ENCODE measurements at places on chromosomes 6 and 20.
A peak's percentile ranks its signal among the peaks of the same experiment; 100 is the strongest.

DNA sequence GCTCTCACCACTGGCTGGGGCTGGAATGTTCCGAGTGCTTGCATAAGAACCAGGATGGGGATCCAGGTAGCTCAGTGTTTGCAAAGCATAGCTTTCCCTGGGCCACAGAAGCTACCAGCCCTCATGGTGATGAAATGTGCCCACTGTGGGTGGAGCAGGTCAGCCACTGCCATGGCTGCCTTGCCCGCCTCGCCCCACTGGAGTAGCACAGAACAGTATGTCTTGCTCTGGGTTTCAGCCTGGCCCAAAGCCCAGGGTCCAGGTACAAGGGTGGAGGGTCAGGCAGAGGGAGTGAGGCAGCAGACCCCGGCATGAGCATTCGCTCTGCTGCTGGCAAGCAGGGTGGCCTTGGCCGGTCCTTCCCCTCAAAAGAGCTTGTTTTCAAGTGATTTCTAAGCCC, 34.7 kb downstream of the KCNK17 start:
- no peak for DNase-seq

- DNase-seq = peak; percentile 53
Observed at GRCh38 chr6:139373154-139373927, 1.1 kb downstream of the CITED2 start.

- DNase-seq = no peak
Observed at GRCh38 chr6:146859795-146860495, 261.2 kb downstream of the ADGB start.

DNA sequence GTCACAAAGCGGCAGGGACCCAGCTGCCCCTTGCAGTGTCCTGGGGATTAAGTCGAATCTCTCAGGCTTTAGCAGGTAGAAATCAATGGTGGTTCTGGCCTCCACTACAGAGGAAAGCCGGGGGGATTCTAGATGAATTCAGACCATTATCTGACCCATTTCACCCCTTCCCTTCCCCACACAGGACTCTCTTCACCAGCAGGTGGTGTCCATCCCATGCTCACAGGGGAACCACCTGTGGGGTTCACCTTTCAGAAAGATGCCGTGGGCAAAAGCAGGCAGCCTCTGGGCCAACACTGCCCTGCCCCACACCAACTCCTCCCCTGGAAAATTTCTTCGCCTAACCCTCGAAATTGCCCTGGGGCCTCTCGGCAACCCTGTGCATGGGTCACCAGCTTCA, 123.8 kb upstream of the GGTLC1 start:
- no peak for DNase-seq

GRCh38 chr20:16714242-16714641, 15.6 kb upstream of the SNRPB2 start:
- no peak for DNase-seq

DNA sequence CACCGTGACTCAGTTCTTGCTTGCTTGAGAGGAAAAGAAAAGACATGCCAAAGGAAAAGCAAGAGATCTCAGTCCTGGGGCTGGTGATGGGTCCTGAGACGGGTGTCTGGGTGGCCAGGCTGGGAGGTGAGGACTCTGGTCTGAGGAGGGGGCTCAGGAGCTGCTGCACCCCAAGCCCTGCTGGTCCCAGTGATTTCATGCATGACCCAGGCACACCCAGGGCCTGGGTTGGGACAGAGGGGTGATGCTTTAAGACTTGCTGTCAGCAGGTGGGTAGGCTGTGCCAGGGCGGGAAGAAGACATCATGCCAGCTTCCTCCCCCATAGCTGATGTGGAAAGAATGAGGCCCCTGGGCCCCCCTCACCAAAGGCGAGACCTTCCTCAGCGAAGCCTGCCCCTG, 65.1 kb upstream of the PMEPA1 start:
- DNase-seq = no peak

GRCh38 chr6:167034056-167034455, 34.9 kb downstream of the CEP43 start:
- no peak for DNase-seq

- DNase-seq = no peak
Observed at GRCh38 chr20:38843346-38843745, 37.8 kb downstream of the PPP1R16B start.

DNA sequence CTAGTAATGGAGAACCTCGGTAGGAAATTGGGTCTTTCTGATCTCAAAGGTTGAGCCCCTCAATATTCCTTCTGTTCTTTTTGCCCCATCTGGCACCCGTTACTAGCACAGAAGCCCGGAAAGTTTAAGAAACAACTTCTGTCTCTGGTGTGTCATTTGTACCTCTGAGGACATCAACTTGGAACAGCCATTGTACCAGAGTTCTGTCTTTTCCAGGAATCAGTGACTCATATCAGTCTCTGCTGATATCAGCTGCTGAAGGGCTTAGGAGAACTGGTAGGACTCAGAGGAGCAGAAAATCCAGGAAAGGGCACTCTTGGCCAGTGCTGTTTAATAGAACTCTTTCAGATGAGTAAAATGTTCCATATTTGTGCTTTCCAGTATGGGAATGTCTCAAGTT, 78.3 kb upstream of the CHD6 start:
- no peak for DNase-seq

DNA sequence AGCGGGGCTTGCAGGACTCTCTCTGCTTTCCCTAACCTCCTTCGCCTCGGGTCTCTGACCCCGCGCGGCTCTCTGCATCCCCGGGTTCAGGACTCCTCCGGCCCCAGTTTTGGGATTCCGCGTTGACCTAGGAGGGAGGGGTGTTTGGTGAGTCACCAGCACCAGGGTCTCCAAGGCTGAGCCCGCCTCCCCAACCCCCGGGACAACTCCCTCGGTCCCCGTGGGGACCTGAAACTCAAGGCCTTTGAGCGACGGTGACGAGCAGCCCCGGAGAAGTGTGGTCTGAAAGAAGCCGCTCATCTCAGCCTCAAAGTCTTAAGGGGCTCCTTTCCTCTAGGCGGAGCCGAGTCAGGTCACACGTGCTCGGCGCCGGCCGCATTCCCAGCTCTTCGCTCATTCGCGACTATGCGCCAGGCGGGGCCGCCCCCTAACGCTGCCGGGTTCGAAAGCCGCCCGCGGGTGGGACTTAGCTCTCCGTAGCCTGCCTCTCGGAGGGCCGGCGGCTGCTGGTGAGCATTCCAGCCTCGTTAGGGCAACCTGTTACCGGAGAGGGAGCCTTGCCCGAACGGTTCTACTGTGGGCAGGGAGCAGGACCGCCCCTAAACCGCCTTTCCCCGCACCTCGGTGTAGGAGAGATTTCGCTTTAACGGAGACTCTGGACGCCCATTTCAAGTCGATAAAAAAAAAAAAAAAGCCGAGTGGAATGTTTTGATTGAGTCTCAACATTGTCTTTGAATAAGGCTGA, 3.0 kb upstream of the PRDM13 start:
- DNase-seq = no peak

DNA sequence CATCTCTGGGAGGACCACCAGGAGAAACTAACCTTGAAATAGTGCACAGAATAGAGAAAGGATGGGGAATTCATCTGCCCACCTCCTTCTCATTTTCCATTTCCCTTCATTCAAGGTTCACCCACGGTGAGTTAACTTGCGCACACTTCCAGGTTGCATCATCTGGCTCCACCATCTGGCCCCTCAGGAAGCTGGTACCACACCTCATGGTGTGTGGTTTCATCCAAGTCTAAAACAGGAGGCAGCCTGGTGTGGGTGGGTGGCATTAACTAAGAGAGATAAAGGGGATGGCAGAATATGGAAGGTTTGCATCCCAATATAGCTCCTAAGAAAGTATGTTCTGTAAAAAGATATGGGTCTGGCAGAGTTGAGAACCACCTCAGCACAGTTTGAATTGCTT, 3.8 kb downstream of the ZNF334 start:
- DNase-seq = no peak

GRCh38 chr6:3739311-3739897, 12.1 kb downstream of the PXDC1 start:
- DNase-seq = no peak

GRCh38 chr6:131807644-131808459, at the start of gene ENPP1:
TSS of gene ENPP1 (plus strand) at chr6:131808020. CDS start at chr6:131808036, 16 bp downstream.
- peak; percentile 47 for DNase-seq

GRCh38 chr6:71367756-71368155, 79.1 kb downstream of the OGFRL1 start:
- no peak for DNase-seq

- peak; percentile 94 for DNase-seq
Observed at GRCh38 chr6:3585320-3585935, 128.6 kb upstream of the SLC22A23 start.

- no peak for DNase-seq
Observed at GRCh38 chr20:64250027-64250426, 5.5 kb upstream of the PCMTD2 start.

DNA sequence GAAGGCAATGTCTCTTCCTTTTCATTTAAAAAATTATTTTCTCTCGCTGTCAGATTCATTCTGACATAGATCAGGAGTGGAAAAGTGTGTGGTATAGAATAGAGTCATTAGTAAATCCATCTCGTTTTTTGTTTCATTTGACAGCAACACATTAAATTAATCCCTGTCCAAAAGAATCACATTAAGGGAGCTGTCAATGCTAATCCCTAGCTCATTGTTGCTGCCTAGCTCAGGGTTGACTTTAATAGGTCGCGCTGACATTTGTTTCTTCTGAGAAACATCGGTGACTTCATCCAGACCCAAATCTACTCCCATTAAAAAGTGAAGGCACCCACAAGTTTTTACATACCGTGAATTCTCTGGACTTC, 25.4 kb upstream of the MAP3K7 start:
- DNase-seq = no peak

DNA sequence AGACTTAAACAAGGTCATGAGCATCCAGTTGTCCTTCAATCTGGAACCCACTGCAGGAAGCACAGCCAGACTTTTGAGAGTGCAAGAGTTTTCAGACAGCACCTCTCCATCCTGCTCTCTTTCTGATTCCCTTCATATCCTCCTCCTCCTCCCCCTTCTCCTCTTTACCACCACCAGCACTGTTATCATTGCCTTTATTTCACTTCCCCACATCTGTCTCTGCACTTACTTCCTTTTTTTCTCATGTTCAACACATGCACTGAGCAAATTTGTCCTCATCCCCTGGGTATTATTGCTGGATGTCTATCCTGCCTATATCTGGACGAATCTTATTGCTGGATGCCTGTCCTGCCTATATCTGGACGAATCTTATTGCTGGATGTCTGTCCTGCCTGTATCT, 554.8 kb downstream of the DHX35 start:
- DNase-seq = no peak

GRCh38 chr20:8213831-8214587, 81.9 kb downstream of the PLCB1 start:
- DNase-seq = no peak

DNA sequence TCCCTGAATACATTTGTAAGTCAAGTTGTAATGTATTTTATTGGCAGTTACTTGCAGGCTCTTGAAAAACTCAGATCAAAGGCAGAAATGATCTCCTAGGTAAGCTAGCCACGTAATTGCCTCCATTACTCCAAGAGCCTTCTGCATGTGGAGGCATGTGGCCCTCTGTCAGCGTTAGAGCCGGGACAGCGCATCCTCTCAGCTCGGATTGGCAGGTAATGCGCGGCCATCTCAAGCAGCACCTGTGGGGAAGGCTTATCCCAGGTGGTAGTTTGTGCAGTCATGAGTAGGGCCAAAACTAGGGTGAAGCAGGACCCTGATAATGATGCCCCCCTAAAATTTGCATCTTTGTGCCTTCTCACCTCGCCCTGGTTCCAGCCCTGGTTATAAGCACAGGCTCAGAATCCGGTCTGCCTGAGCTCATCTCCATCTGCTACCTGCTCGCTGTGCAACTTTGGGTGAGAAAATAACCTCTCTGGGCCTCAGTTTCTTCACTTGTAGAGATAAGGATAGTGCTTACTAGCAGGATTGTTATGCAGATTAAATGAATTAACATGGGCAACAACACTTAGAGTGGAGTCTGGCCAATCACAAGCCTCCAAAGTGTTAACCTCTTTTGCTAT, 157.5 kb upstream of the PMEPA1 start:
- no peak for DNase-seq

GRCh38 chr20:34834459-34834893, 9.0 kb upstream of the NCOA6 start:
- peak; percentile 86 for DNase-seq

DNA sequence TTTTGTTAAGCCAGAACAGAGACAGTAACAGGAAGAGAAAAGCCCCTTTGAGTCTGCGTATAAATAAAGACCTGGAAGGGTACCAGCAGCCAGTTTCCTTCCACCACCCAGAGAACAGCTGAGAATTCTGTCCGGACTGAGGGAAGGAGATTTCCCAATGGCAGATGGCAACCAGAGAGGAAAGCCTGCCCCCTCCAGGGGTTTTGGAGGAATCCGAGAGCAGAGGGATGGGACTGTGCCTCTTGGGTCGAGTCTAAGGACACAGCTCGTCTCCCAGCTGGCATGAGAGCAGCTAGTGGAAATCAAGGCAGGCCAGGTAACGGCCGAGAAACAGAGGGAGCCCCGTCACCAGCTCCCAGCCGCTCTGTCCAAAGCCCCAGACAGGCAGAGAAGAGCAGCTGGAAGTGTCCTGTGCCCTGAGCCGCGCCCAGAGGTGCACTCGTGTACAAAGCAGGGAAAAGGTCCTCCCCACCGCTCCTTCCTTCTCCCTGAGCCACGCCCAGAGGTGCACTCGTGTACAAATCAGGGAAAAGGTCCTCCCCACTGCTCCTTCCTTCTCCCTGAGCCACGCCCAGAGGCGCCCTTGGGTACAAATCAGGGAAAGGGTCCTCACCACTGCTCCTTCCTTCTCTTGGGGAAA, 134.0 kb upstream of the SNX9 start:
- DNase-seq = peak; percentile 33

DNA sequence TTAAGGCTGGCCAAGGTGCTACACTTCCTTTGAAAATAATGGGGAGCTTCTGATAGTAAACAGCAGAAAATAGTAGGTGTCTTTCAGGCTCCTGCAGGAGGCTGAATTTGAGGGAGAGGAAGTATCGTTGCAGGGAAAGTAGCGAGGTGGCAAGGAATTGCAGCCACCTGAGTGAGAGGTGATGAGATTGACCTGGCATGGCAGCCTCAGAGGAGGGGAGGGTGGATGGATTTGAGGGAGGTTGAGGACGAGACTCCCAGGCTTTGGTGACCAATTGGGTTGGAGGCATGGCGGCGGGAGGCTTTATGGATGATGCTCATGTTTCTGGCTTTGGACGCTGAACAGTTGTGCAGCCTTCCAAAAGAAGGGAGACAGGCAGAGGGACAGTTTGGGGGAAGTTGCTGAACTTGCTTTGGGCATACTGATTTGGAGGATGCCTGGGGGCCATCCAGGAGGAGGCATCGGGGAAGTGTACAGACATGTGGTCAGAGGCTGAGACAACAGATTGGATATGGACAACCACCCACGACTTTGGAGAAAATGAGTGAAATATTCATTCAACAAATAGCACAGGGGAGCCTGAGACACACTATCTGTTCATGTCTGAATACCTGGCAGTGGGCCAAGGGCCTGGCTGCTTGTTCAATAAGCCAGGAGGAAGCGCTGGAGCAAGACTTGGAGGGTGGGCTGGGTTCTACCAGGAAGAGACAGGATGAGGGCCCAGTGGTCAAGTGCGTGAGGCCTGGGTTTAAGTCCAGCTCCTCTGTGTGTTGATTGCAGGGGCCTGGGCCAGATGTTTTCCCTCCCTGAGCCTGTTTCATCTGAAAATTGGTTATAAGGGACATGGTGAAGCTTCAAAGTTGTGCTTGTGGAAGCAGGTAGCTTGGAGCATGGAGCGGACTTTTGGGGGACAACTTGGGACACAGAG, 113.2 kb downstream of the CEBPB start:
- peak; percentile 39 for DNase-seq

GRCh38 chr6:141244366-141244765, 888.4 kb upstream of the GJE1 start:
- DNase-seq = peak; percentile 2
